ENCODE measurements at places on chromosomes 7 and 10.

DNA sequence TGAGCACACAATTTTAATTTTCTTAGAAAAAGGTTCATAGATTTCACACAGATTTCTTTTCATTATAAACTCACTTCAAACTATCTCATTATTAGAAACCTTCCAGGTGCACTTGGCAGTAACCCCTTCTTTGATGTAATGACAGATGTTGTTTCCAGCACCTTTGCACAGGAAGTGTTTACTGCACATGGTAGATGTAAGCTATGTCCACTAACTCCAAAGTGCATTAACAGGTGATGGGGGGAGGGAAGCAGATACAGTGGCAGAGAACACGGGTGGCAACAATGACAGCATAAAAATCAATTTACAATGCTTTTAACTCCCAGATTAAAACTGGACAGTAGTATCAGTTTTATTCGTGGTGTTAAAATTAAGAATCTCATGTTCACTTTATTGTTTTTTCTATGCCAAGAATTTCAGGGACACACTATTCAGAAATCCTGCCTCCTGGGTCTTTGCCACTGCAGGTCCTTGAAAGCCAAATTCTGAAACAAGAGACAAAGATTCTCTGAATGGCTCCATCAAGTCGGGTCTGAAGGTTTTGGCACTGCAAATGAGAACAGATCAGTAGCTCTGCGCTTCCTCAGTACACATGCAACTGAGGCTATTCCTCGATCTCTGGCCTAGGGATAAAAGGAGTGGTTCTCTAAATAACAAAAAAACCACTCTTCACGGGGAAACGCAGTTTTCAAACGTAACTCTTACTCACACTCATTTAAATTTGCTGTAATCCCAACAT, 187.7 kb downstream of the JAZF1 start:
- no peak for DNase-seq

GRCh38 chr7:39946693-39947092, 3.4 kb upstream of the CDK13 start:
- no peak for DNase-seq

- no peak for DNase-seq
Observed at GRCh38 chr10:126425489-126426065, 37.3 kb upstream of the ADAM12 start.

- DNase-seq: no peak
Observed at GRCh38 chr7:158449942-158450341, 137.7 kb downstream of the PTPRN2 start.

DNA sequence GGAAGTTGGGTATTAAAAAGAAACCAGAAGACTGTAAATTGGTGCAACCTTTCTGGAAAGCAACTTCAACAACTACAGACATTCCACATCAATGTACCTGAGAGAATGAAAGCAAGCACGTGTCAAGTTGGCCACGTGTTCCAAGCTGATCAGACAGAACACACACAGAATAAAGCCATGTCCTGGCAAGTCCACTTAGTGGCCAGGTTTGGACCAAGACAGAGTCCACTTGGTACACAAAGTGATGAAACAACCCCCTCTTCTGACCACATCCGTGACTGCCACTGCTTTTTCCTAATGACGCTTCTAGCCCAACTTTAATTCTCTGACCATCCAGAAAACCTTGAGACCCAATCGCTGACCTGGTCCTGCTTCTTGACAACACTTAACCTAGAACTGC, 109.4 kb downstream of the ABLIM1 start:
- DNase-seq: no peak

GRCh38 chr7:137952426-137952805, 49.5 kb downstream of the CREB3L2 start:
- no peak for DNase-seq

- no peak for DNase-seq
Observed at GRCh38 chr10:118042336-118042735, 4.4 kb downstream of the RAB11FIP2 start.

DNA sequence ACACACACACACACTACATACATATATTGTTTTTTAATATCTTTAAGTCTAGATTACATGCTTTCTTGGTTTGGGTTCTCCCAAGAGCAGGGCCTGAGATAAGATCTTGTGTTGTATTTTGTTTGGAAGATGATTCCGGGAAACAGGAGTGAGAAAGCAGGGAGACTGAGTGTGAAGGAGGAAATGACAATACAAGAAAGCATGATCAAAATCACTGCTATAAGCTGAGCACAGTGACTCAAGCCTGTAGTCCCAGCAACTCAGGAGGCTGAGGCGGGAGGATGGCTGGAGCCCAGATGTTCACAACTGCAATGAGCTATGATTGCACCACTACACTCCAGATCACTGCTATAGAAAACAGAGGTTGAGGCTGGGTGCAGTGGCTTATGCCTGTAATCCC, 267.6 kb downstream of the SKIDA1 start:
- no peak for DNase-seq

GRCh38 chr10:19120381-19120908, 71.8 kb downstream of the MALRD1 start:
- no peak for DNase-seq

- no peak for DNase-seq
Observed at GRCh38 chr10:6023661-6024333, 38.4 kb downstream of the IL2RA start.

- DNase-seq: no peak
Observed at GRCh38 chr10:43055991-43056567, 20.8 kb upstream of the RET start.

DNA sequence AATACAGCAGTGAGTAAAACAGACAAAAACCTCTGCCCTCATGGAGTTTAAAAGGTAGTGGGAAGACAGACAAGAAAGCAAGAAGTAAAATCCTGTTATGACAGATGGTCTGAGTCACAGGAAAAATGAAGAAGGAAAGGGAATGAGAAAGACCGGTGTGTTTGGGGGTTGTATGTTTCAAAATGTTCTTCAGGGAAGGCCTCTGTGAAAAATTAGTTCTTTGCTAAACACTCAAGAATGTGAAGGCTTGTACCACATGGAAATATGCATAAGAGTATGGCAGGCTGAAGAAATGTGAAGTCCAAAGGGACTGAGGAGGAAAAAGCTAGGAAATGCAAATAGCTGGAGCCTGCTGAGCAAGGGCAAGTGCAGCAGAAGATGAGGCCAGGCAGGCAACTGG, 315.9 kb upstream of the SEMA3A start:
- peak; percentile 72 for DNase-seq

DNA sequence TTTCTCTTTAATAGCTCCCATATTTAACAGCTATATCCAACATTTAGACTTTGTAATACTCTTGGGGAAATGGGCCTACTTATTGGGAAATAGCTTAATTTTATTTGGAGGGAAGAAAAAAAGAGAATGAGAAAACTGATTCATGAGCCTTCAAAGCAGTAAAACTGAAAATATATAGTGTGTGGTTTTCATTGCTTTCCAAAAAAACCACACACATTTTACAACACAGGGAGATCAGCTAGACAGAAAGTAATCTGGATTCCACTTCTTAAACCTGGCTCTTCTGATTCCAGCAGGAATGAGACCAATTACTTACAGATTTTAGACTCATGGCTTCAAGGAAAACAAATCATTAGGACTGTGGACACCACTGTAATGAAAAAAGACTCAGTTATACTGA, 48.7 kb downstream of the CH25H start:
- DNase-seq: peak; percentile 99

DNA sequence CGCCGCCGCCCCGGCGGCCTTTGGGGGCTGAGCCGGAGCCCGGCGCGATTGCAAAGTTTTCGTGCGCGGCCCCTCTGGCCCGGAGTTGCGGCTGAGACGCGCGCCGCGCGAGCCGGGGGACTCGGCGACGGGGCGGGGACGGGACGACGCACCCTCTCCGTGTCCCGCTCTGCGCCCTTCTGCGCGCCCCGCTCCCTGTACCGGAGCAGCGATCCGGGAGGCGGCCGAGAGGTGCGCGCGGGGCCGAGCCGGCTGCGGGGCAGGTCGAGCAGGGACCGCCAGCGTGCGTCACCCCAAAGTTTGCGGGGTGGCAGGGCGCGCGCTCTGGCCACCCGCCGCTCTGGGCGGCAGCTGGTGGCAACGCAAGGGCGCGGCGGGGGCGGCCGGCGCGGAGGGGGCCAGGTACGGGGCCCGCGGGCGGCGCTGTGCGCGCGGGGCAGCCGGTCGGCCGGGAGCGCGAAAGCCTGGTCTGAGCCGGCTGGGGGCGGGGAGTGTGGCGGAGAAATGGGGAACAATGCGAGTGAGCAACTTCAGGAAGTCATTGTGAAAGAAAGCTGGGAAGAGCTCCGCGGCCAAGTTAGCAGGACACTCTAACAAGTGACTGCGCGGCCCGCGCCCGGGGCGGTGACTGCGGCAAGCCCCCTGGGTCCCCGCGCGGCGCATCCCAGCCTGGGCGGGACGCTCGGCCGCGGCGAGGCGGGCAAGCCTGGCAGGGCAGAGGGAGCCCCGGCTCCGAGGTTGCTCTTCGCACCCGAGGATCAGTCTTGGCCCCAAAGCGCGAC, at the start of gene IKZF1:
IKZF1 (plus strand) TSS at position 588 of the 782 bp plus-strand sequence. CDS start 14,346 bp downstream, outside the sequence.
- no peak for DNase-seq

GRCh38 chr10:72890086-72890485, 3.5 kb upstream of the OIT3 start:
- DNase-seq: no peak

DNA sequence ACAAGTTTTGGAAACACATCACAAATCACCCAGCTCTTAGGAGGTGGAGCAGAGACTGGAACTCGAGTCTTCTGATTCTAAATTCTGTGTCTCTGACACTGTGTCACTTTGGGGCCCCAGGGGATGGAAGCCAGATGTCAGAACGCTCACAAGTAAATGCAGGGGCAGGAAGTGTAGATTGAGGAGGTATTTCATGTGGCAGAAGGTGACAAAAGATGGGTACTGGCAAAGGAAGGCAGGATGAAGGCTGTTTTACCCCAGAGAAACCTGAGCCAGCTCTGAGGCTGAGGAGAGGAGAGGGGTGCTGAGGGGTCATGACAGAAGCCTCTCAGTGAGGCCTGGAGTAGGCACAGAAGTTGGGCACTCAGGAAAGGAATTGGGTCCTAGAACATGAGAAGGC, 6.0 kb upstream of the PURB start:
- DNase-seq: no peak

GRCh38 chr10:10092581-10092980, 925.1 kb upstream of the CELF2 start:
- peak; percentile 18 for DNase-seq

DNA sequence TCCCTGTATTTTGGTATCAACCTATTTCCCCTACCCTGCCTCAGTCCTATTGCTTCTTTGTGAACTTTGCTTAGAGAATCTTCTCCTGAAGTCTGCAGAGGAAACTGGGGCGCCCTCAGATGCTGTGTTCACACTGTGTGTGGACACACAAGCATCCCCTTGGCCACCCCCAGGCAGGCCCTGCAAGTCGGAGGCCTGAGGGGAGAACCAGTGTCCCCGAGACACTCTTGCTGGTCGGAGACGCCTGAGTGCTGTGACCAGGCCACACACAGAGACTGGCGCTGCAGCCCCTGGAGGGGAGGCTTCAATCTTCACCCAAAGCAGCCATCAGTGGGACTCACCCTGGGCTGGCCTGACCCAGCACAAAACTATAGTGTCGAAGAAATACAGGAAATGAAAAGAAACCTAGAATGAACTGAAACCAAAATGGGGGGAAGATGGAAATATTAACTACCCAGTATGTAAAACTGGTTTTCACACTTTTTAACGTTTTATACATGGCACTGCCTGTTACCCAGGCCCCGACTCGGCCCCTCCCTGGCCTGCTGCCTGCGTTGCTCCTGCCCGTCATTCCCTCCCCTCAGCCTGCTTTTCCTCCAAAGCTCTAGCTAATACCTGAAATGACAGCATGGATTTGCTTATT, 48.4 kb upstream of the FAM20C start:
- DNase-seq: no peak

Measured in fibroblast of skin of left quadriceps (primary cell).